ENCODE measurements at places on chromosomes 12 and 14. TPM values are rescaled to one million over a fixed set of nuclear protein-coding genes. Genes with fewer than 3 reads are reported as not detected.

- DNase-seq, result no peak
- peaks cover 5% of the 10 kb centered on the region for H3K36me3 ChIP-seq
- H3K4me3 ChIP-seq, result no peak overlapping the region
- no peaks in the 10 kb centered on the region for H3K4me1 ChIP-seq
Measured at GRCh38 chr14:67332468-67332867, 27.1 kb downstream of the ATP6V1D start.

DNA sequence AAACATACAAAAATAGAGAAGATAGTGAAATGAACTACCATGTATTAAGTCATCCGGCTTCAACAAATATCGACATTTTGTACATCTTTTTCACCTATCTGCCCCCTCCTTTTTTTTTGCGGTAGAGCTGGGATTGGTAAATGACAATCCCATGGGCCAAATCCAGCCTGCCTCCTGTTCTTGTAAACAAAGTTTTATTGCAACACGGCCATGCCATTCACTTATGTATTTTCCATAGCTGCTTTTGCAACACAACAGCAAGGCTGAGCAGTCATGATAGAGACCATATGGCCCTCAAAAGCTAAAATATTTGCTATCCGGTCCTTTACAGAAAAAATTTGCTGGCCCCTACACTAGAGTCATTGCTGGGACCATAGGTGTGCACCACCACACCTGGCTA lies 58.1 kb upstream of the PLEKHG3 start:
- peak overlapping the region; percentile 80 for H3K27ac ChIP-seq
- H3K4me1 ChIP-seq, result peaks cover 10% of the 10 kb centered on the region
- H3K36me3 ChIP-seq, result no peaks in the 10 kb centered on the region
- no peak for DNase-seq
- H3K27me3 ChIP-seq, result no peaks in the 10 kb centered on the region

GRCh38 chr14:90993792-90994191 lies 66.6 kb downstream of the RPS6KA5 start:
- no peaks in the 10 kb centered on the region for H3K4me1 ChIP-seq
- H3K27me3 ChIP-seq, result no peaks in the 10 kb centered on the region
- no peak for DNase-seq
- H3K27ac ChIP-seq, result no peak overlapping the region
- H3K4me3 ChIP-seq, result no peak overlapping the region
- H3K36me3 ChIP-seq, result no peaks in the 10 kb centered on the region

DNA sequence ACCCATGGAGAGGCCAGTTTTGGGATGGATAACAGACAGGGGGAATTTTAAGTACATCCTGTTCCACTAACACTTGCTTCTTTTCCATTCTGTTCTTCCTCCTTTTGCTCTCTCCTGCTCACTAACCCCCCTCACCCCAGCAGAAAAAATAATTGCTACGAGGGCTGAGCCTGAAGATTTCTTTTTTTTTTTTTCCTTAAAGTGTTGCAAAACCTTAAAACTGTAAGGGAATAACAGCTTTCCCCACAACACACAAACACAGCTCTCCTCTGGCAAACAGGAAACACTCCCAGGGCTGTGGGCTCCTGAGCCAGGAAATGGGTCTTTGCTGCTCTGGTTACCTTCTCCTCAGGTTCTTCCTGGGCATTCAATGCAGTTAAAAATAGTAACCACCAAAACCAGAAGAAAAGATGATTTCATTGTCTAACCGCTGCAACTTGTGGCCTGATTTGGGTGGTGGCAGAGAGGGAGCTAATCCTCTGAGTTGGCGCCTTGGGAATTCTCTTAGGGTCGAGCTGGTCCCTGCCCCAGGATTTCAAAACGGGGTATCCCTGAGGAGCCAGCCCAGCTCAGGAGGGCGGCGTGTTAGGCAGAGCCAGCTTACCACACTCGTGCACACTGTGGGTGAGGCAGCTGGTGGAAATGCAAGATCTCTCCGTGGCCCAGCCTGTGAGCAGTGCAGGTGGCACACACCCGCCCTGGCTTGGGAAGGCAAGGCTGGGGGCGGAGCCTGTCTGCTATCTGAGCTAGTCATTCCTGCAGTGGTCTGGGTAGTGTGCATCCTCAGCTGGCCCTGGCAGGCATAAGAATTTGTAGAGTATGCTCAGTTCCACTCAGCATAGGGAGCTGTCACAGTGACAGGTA lies 17.1 kb upstream of the EMP1 start:
- no peaks in the 10 kb centered on the region for H3K27me3 ChIP-seq
- no peak overlapping the region for H3K4me3 ChIP-seq
- peak; percentile 48 for DNase-seq
- H3K27ac ChIP-seq, result no peak overlapping the region
- no peaks in the 10 kb centered on the region for H3K36me3 ChIP-seq

GRCh38 chr12:71038960-71039359 lies 118.4 kb upstream of the PTPRR start:
- H3K4me3 ChIP-seq, result no peak overlapping the region
- no peaks in the 10 kb centered on the region for H3K27me3 ChIP-seq
- no peaks in the 10 kb centered on the region for H3K4me1 ChIP-seq
- H3K27ac ChIP-seq, result no peak overlapping the region
- DNase-seq, result no peak
- H3K36me3 ChIP-seq, result no peaks in the 10 kb centered on the region

DNA sequence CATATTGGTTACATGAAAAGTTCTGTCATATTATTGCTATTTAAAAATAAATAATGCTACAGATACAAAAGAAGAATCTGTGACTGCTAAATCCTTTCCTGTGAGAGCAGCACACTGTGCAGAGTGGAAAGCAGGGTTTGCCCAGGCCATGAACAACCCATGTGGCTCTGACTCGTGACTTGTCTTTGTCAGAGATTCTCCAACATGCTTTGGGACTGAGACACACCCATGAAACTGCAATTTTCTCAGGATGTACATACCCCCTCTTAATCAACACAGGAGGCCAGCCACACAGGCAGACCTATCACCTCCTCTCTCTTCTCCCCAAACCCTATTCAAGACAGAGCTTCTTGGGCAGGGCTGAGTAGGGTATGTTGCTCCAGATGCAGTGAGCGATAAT lies 96.8 kb upstream of the NTF3 start:
- no peak overlapping the region for H3K27ac ChIP-seq
- no peaks in the 10 kb centered on the region for H3K4me1 ChIP-seq
- H3K4me3 ChIP-seq, result no peak overlapping the region
- DNase-seq, result no peak
- H3K27me3 ChIP-seq, result peaks cover 2% of the 10 kb centered on the region

- H3K4me1 ChIP-seq, result no peaks in the 10 kb centered on the region
- no peak for DNase-seq
- H3K4me3 ChIP-seq, result no peak overlapping the region
- H3K27me3 ChIP-seq, result no peaks in the 10 kb centered on the region
- H3K36me3 ChIP-seq, result no peaks in the 10 kb centered on the region
Measured at GRCh38 chr12:104844123-104844522, 114.0 kb downstream of the SLC41A2 start.

GRCh38 chr12:100356644-100357223 lies at the start of gene SLC17A8:
Gene SLC17A8 (plus strand): TSS chr12:100357074. CDS start chr12:100357392, 318 bp downstream.
- H3K4me1 ChIP-seq, result no peaks in the 10 kb centered on the region
- no peaks in the 10 kb centered on the region for H3K36me3 ChIP-seq
- H3K27me3 ChIP-seq, result peaks cover 4% of the 10 kb centered on the region
- no peak within 1 kb of the TSS for H3K4me3 ChIP-seq

Gene SLC25A47
- under 0.01 TPM for total RNA-seq

Gene TMEM30B
- total RNA-seq, result 0.51 TPM

Gene FOXN4
- total RNA-seq, result not detected
